ENCODE measurements at places on chromosomes 1 and 21.

DNA sequence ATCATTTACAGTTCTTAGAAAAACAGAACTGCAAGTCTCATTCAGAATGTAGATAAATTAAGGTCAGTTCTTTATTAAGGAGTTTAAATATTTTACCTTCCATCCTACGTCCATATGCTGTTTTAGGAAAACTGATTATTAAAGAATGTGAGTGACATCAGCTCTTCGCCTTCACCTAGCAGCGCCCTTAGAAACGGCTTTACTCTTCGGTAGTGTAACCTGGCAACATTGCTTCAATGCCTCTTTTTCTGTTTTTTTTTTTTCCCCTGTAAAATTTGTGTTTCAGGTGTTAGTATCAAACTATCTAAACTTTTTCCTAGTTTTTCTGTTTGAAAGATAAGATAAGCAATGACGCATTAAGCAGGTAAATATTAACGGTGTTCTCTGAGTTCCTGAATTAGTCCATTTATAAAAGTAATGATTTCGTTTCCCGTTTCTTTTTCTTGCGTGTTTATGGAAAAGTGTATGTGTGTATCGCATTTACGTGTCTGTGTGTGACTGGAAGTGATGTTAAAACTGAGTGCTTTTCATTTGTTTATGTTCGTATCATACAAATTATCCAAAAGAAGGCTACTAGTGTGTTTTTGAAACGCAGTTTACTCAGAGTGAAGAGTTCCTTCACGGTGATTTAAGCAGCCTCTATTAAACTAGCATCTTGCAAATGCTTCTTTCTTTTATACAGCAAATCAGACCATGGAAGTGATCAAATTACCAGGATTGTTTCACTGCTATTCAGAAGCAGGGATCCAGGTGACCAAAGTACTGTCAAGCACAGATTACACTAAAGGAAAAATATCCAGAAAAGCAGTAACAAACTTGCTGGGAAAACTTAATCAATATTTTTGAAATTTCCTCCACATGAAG is 139.0 kb downstream of the SDCCAG8 start:
- no peak for DNase-seq

DNA sequence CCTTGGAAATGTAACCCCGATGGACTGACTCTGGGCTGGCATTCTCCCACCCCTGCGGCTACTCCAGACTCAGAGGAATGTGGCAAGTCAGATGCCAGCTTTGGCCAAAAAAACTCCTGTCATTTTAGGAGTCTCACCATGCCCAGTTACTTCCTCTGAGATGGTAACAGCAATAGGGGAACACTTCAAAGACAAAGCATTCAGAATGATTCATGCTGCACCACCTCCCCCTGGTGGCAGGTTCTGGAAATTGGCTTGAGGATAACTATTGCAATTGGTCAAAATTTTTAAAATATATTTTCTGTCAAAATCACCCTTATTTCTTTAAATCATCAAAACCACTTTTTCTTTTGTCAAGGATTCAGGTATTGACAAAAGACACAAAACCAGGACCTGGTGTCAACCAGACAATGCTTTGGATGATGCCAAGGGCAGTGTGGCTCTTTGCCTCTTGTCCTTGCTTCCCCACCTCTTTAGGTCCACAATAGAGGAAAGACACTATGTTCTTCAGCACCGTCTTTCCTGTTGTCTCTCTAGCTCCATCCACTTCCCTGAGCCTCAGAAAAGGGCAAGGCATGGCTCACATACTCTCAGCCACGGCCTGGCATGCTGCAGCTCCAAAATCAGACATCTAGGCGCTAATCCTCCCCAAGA is 9.9 kb upstream of the CDCA8 start:
- peak; percentile 58 for DNase-seq

- DNase-seq: no peak
Observed at GRCh38 chr1:4797016-4797410, 142.6 kb downstream of the AJAP1 start.

- DNase-seq: no peak
Observed at GRCh38 chr21:45049714-45050344, 24.6 kb upstream of the ADARB1 start.
